ENCODE measurements at places on chromosomes 2 and 18. TPM values are rescaled to one million over a fixed set of nuclear protein-coding genes. Genes with fewer than 3 reads are reported as not detected.

Gene ORC2
- 24.7 TPM for total RNA-seq

Gene TSPYL6
- total RNA-seq = not detected

Gene CABYR
- total RNA-seq = 0.54 TPM

Gene GPR75
- total RNA-seq = 1.9 TPM

Gene CFAP65
- total RNA-seq = not detected

Gene SERPINB11
- total RNA-seq = not detected

GRCh38 chr2:200217320-200217719 lies 89.2 kb upstream of the SPATS2L start:
- no peak for DNase-seq

GRCh38 chr2:195450552-195451113 lies 206.4 kb upstream of the SLC39A10 start:
- no peak for DNase-seq

- DNase-seq = peak; percentile 87
Observed at GRCh38 chr2:62340994-62341484, 145.1 kb downstream of the B3GNT2 start.

DNA sequence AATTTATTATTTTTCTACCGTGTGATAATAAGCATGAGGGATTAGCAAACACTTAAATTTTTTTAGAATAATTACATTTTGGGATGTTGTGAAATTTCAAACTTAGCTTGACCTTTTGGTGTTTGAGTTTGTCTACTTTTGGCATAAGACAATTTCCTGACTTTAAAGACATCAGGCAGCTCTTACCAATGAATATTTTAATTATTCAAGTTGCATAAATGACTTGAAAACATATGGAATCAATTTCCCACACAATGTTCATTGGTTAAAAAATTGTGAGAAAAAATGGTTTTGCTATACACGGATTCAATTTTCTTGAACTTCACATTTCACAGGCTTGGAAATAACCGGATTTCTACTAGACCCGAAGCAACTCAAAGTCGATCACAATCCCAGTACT lies 243.4 kb downstream of the IKZF2 start:
- no peak for DNase-seq

DNA sequence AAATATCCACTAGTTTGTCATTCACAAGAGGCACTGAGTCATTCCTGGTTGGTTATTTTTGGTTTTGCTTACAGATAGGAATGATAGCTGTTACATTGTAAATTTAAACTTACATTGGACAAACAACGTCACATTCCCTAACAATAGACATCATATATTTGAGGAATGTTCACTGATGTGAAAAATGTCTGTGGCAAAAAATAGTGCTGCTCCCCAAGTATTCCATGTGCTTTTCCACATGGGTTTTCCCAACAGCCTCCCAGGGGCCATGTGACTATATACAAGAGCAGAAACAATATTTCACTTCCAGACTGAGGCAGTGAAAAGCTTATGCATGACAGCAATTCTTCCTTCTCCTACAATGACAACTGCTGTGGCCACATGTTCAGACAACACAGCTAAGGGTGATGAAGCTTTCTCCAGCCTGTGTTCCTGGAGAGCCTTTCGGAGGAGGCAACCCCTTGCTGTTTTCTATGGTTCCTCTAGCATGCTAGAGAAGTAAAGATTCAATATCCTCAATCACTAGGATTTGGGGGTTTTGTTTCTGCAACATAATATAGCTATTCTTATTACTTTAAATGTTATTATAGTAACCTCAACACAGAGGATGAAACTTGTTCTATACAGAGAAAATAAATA lies 202.7 kb downstream of the PTH2R start:
- DNase-seq = no peak

DNA sequence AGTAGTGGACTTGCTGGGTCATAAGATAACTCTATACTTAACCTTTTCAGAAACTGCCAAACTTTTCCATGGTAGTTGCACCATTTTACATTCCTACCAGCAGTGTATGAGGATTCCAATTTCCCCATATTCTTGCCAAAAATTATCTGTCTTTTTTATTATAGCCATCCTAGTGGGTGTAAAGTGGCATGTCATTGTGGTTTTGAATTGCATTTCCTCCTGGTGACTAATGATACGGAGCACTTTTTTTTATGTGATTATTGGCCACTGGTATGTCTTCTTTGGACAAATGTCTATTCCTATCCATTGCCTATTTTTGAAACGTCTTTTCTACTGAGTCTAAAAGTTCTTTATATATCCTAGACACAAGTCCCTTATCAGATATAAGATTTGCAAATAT lies 44.3 kb downstream of the CACNB4 start:
- no peak for DNase-seq

GRCh38 chr2:37205689-37206341 lies 9.5 kb downstream of the CEBPZOS start:
- DNase-seq = no peak

DNA sequence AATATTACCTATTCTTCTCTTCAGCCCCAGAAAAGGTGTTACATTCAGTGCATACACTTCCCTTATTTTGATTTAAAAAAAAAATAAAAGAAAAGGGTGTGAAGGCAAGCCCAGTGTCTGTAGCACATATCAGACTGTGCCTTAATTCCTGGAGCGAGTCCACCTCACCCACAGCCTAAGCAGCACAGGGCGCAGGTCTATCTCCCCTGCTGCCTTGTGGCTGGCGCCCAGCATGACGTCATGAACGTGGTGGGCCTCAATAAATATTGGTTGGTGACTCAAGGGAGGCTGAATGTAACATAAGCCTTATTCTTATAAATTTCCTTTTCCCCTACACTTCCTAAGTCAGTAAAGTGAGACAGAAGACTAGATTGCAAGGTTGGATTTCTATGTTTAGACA lies 26.4 kb downstream of the ST3GAL5 start:
- no peak for DNase-seq

DNA sequence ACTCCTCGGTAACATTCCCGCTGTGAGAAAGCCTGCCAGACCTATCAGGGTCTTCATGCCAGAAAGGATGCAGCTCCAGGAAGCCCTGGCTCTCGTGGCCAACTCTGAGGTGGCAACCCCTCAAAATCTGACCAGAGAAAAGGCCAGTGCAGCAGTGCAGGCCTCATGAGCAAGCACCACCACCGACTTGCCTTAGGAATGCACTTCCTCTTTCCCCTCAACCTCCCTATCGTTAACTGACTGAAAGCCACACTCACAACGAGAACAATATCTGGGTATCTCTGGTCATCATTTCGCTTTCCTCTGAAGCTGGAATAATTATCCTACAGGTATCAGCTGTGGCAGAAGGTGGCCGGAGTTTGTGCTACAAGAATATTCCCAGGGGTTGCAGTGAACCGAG lies 101.4 kb upstream of the POU3F3 start:
- no peak for DNase-seq

GRCh38 chr2:160132761-160133160 lies 67.3 kb downstream of the ITGB6 start:
- no peak for DNase-seq

GRCh38 chr2:132577686-132578085 lies 92.3 kb downstream of the LYPD1 start:
- DNase-seq = no peak

DNA sequence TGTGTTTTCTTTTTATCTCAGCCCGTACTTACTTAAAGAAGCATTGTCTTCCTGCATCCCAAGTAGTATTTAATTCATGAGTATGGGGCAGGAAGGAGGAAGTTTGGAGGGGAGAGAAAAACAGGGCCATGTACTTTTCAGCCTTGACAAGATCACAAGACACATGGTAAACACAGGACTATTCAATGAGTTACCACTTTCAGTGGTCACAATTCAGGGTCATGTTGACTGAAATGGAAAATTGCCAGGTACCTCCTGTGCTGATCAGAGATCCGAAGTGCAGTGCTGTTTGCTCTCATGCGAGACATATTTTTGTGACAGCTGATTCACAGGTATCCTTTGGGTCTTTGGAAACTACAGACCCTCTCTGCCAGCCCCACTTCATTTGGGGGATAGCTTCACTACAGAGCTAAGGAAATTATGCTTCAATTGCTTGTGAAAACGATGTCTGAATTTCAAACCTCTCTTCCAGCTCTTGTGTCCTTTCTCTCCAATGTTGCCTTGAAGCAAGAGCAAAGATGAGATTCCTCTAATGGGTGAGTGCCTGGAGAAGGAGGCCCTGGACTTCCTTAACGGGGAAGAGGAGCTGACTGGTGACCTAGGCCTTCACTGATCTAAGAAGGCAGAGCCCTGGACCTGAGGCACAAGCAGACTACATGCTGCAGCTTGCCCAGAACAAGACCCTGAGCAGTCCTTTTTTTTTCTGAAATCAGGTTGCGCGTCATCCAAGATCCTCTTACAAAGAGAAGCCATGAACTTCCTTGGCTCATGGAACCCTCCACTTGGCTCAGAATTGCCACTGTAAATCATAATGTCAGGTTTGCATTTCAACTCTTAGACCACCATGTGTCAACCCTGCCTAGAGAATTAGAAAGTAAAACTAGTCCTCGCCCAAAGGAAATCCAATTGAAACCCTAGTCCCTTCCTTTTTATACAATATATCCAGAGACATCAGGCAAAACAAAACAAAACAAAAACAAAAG lies 44.1 kb downstream of the EVA1A start:
- DNase-seq = no peak

GRCh38 chr2:4090668-4091630 lies 387.6 kb downstream of the DCDC2C start:
- DNase-seq = no peak

DNA sequence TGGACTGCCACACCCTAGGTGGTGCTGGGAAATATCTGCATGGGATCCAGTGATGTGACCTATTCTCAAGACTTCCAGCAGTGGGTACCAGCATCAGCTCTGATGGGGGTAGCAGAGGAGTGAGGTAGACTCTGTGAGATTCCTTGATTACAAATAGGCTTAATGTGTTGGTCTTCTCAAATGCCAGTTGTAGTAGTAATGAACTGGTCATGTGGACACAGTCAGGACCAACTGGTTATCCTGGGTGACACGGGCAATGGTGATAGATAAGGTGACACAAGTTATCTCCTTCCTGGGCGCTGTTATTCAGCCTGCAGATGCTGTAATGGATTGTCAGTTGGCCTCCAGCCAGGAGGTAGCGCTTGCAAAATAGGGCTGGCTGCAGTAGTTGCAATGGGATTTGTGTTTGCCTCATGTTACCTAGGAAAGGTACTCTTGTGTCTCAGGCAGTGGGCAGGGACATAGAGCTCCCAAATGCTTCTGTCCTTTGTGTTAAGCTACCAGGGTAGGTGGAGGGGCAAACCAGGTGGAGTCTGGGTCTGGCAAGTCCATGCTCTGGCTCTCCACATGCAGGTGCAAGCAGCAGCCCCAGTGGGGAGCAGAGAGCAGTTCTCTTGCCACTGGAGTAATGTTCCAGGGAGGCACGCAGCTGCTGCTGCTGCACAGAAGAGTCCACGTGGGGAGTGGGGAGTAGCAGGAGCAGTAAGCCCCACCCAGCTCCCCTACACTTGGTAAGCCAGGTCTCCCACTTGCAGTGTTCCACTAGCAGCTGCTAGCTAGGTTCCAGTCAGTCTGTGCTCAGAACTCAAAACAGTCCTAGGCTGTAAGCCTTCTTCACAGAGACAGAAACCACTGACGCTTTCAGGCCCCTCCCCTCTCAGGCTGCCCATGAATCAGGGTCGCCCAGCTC lies 505.4 kb upstream of the DDX18 start:
- DNase-seq = no peak

- DNase-seq = no peak
Observed at GRCh38 chr2:227163485-227163997, 464 bp downstream of the COL4A4 start.

GRCh38 chr2:47061944-47062678 lies 93.0 kb downstream of the STPG4 start:
- no peak for DNase-seq

GRCh38 chr18:79921984-79922965 lies 29.2 kb downstream of the SLC66A2 start:
- no peak for DNase-seq
